ENCODE measurements at places on chromosomes 1 and 21.

- peaks cover 2% of the 10 kb centered on the region for H3K27me3 ChIP-seq
- DNase-seq, result no peak
- no peak overlapping the region for H3K4me3 ChIP-seq
These were observed 8.5 kb downstream of the SLC26A9 start for GRCh38 chr1:205934788-205935187.

GRCh38 chr1:187696073-187696472 is 867.3 kb downstream of the PLA2G4A start:
- no peaks in the 10 kb centered on the region for H3K4me1 ChIP-seq
- no peak overlapping the region for H3K27ac ChIP-seq
- no peak for DNase-seq
- H3K36me3 ChIP-seq, result no peaks in the 10 kb centered on the region
- H3K27me3 ChIP-seq, result peaks cover 1% of the 10 kb centered on the region

DNA sequence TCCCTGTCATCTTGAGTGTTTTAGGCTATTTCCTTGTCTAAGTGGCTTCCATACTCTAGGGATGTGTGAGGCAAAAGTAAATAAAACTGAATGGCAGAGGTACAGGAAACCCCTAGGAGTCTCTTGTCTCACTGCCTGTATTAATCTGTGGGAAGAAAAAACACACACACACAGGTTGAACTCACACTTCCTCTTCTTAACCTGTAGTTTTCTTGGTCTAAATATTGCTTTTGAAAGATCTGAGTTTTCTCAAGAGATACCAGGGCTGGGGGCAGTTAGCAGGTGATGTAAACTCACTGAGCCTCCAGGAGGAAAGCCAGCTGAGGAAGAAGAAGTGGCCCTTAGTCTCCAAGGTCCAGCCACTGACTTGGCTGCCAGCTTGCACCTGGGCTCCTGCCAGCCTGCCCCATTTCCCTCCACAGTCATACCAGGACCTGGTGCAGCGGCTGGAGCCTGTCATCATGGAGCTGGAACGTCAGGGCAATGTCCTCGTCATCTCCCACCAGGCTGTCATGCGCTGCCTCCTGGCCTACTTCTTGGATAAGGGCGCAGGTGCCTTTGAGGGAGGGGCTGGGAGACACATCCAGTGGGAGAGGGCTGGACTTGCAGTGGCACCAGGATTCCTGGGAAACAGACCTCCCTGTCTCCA is 16.9 kb downstream of the PFKFB2 start:
- no peak overlapping the region for H3K4me3 ChIP-seq
- H3K27me3 ChIP-seq, result peaks cover 6% of the 10 kb centered on the region
- peak overlapping the region; percentile 30 for H3K27ac ChIP-seq
- no peak for DNase-seq
- peaks cover 17% of the 10 kb centered on the region for H3K36me3 ChIP-seq
- peaks cover 37% of the 10 kb centered on the region for H3K4me1 ChIP-seq

- DNase-seq, result no peak
- no peak overlapping the region for H3K27ac ChIP-seq
- peaks cover 7% of the 10 kb centered on the region for H3K36me3 ChIP-seq
These were observed 183.5 kb downstream of the RERE start for GRCh38 chr1:8633741-8634501.

DNA sequence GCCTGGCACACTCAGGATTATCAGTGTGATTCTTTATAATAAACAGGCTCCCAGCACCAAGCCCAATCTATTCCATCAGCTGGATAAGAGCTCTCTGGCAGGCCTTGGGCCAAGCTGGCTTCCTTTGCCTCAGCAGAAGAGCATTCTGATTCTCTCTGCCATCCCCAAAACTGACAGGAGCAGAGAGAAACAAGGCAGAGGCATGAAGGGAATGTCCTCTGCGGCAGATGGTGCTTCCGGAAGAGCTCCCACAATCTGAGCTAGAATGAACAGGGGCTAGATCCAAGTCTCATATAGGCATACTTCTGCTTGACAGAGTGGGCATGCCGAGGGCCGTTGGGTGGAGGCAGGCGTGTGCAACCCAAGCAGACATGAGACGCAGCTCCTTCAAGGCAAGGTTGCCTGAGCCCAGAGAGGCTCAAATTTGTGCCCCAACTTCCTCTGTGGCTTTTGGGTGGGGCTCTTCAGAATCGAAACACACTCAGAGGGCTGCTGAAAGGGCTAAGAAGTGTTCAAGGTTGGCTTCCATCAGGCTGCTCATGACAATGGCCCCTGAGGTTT is 4.0 kb downstream of the CAPN2 start:
- peak overlapping the region; percentile 80 for H3K4me3 ChIP-seq
- DNase-seq, result peak; percentile 78
- H3K36me3 ChIP-seq, result peaks cover 20% of the 10 kb centered on the region
- H3K27ac ChIP-seq, result peak overlapping the region; percentile 90

- H3K4me1 ChIP-seq, result no peaks in the 10 kb centered on the region
- H3K27me3 ChIP-seq, result peaks cover 3% of the 10 kb centered on the region
- DNase-seq, result no peak
- no peaks in the 10 kb centered on the region for H3K36me3 ChIP-seq
These were observed 18.8 kb downstream of the TMCC2 start for GRCh38 chr1:205246351-205247119.

- H3K27ac ChIP-seq, result no peak overlapping the region
- H3K27me3 ChIP-seq, result peaks cover 6% of the 10 kb centered on the region
- H3K4me1 ChIP-seq, result no peaks in the 10 kb centered on the region
These were observed 111.0 kb downstream of the TAS1R2 start for GRCh38 chr1:18748435-18748834.

DNA sequence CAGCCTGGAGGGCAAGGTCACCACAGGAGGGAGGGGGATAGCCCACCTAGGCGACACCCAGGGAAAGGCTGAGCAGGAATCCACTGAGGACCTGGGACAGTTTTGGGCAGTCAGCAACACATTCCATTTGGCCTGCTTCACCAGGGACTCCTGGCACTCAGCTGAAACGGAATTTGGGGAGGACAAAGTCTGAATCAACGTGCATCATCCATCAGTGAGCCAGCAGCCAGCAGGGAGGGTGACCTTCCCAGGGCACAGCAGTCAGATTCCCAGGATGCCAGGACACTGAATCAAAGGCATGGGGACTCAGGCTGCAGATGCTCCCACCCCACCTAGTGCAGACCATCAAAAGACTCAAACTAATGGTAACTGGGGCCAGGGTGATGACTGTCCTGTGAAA is 4.6 kb downstream of the SH3BP5L start:
- H3K27me3 ChIP-seq, result peaks cover 4% of the 10 kb centered on the region
- peak overlapping the region; percentile 10 for H3K27ac ChIP-seq
- DNase-seq, result no peak
- H3K4me3 ChIP-seq, result no peak overlapping the region
- H3K36me3 ChIP-seq, result peaks cover under 1% of the 10 kb centered on the region

DNA sequence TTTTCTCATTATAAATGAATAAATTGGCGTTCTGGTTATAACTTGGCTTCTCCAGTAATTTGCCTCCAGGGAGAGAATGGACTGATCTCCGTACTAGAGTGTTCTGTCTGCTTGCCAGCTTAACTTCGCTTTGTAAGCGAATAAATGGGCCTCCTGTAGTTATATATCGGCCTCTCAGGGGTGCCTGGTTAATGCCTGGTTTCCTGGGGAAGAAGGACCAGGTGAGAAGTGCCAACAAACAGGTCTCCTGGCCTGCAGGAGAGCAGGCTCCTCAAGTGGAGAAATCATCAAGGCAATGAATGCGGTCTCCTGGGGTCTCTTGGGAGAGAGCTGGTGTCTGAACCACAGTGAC is 107.4 kb upstream of the SERBP1 start:
- DNase-seq, result no peak
- no peak overlapping the region for H3K27ac ChIP-seq
- H3K27me3 ChIP-seq, result peaks cover 1% of the 10 kb centered on the region
- no peaks in the 10 kb centered on the region for H3K36me3 ChIP-seq
- H3K4me1 ChIP-seq, result peaks cover 17% of the 10 kb centered on the region

DNA sequence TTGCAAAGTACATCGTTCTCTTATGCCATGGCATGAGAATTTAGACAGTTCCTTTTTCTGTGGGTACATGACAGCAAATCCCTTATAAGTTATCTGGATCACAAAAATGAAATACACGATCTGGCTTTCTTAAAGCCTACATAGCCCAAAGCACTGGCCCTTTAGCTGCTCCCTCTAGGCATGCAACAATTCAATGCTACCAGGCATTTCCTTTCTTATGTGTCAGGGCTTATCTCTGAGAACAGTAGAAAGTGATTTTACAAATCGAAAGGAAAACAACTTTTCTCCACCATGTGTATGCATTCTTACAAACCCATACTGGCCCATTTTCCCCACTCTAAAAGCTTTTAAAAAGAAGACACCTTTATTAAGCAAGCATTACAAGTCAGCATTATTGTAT is 139.7 kb downstream of the GRIK1 start:
- no peaks in the 10 kb centered on the region for H3K4me1 ChIP-seq
- H3K27ac ChIP-seq, result no peak overlapping the region
- H3K27me3 ChIP-seq, result peaks cover 2% of the 10 kb centered on the region
- no peak overlapping the region for H3K4me3 ChIP-seq
- no peak for DNase-seq

DNA sequence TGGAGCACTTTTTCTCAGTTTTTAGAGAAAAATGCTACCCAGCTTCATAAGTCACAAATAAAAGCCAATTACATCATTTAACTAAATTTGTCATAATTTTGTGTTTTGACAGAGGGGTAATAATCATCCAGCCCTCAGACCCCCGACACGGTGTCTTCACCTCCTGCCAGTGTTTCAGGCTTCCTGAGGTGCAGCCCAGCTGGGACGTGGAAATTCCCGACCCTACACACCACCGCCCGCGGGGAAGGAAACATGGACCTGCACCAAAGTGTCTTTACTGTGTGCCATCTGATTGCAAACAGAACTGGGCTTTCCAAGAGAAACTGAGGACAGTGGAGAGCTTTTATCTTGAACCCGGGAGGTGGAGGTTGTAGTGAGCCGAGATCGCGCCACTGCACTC is 7.7 kb upstream of the INAVA start:
- peaks cover 90% of the 10 kb centered on the region for H3K4me1 ChIP-seq
- no peaks in the 10 kb centered on the region for H3K36me3 ChIP-seq
- H3K27ac ChIP-seq, result peak overlapping the region; percentile 83
- H3K4me3 ChIP-seq, result peak overlapping the region; percentile 72

GRCh38 chr1:33685256-33685655 is 178.6 kb upstream of the HMGB4 start:
- H3K4me3 ChIP-seq, result no peak overlapping the region
- H3K27ac ChIP-seq, result no peak overlapping the region
- H3K36me3 ChIP-seq, result no peaks in the 10 kb centered on the region
- peaks cover 7% of the 10 kb centered on the region for H3K27me3 ChIP-seq

- H3K4me3 ChIP-seq, result no peak overlapping the region
- H3K36me3 ChIP-seq, result no peaks in the 10 kb centered on the region
- H3K4me1 ChIP-seq, result no peaks in the 10 kb centered on the region
- DNase-seq, result no peak
- peaks cover 3% of the 10 kb centered on the region for H3K27me3 ChIP-seq
These were observed 394.3 kb downstream of the NTNG1 start for GRCh38 chr1:107535091-107535490.

DNA sequence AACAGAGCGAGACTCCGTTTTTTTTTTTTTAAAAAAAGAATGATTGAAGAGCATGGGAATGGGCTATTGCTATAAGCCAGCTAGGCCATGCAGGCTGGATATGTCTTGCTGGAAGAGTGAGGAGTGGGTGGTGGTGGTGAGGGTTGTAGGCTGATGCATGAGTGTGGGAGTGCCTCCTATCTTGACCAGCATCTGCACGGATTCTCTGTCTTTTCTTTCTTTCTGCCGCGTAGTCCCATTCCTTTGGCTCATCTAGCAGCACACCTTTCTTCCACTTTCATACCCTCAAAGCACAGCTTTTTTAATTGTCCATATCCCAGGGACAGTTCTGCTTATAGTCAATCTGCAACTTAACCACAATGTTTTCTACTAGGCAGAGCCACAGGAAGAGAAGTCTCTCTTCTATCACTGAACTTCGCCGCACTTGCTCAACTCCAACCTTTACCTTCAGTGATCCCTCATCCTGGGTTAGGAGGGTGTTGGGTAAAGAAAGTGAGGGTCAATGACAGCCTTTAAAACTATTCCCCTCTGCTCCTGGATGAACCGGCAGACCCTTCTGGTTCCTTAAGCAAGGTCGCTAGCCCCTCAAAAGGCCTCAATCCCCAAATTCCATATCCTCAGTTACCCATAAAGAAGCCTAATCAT is 15.2 kb downstream of the ADCY10 start:
- no peaks in the 10 kb centered on the region for H3K36me3 ChIP-seq
- H3K27me3 ChIP-seq, result no peaks in the 10 kb centered on the region
- DNase-seq, result no peak
- no peaks in the 10 kb centered on the region for H3K4me1 ChIP-seq

- H3K36me3 ChIP-seq, result peaks cover 34% of the 10 kb centered on the region
- no peaks in the 10 kb centered on the region for H3K4me1 ChIP-seq
- H3K27ac ChIP-seq, result no peak overlapping the region
- DNase-seq, result no peak
These were observed 150.5 kb downstream of the RPS6KC1 start for GRCh38 chr1:213201380-213202155.

GRCh38 chr1:30042438-30043147 is 680.8 kb downstream of the MATN1 start:
- no peak overlapping the region for H3K27ac ChIP-seq
- peaks cover 40% of the 10 kb centered on the region for H3K4me1 ChIP-seq
- peak overlapping the region; percentile 58 for H3K4me3 ChIP-seq
- peaks cover 8% of the 10 kb centered on the region for H3K27me3 ChIP-seq
- no peaks in the 10 kb centered on the region for H3K36me3 ChIP-seq
- DNase-seq, result no peak

- no peak overlapping the region for H3K27ac ChIP-seq
- no peaks in the 10 kb centered on the region for H3K27me3 ChIP-seq
- peaks cover 32% of the 10 kb centered on the region for H3K36me3 ChIP-seq
- DNase-seq, result no peak
- H3K4me1 ChIP-seq, result peaks cover 3% of the 10 kb centered on the region
- H3K4me3 ChIP-seq, result no peak overlapping the region
These were observed 17.2 kb downstream of the CSRP1 start for GRCh38 chr1:201489643-201490261.

DNA sequence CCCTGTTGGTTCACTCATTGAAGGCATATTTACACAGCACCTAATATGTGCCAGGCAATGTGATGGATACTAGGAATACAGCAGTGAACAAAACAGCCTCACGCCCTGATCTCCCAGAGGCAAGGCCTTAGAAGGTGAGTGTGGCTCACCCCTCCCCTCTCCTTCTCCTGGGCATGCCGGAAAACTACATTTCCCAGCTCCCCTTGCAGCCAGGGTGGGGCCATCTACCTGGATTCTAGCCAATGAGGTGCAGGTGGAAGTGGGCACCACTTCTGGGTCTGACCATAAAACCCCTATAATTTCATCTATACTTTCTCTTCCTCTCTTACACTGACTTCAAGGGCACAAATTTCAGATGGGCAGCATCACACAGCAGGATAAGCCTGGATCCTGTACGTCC is 63.8 kb downstream of the FBXO2 start:
- H3K4me3 ChIP-seq, result no peak overlapping the region
- no peak overlapping the region for H3K27ac ChIP-seq
- H3K27me3 ChIP-seq, result peaks cover 3% of the 10 kb centered on the region
- no peak for DNase-seq
